ENCODE measurements at places on chromosomes 5 and 9.

DNA sequence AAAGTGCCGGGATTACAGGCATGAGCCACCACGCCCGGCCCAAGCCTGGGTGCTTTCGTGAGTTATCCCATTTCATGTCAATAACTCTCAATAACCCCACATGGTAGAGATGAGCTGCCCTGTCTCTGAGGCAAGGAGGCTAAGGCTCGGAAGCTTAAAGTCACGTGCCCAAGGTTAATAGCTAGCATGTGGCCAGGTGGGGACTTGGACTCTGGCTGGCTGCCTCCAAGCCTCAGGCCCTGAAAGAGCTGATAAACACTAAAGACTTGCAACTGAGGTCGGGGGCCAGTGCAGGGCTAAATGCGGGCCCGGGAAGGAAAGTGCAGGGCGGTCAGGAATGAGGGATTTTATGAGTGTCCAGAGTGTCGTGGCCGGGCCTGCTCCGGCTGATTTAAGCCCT, 30.9 kb upstream of the BARHL1 start:
- no peak overlapping the region for H3K4me3 ChIP-seq
- no peaks in the 10 kb centered on the region for H3K27me3 ChIP-seq
- H3K4me1 ChIP-seq: 0 out of 2 replicates have a peak, but pooled peaks cover 1% of the 10 kb centered on the region
- no peak for DNase-seq
- no peaks in the 10 kb centered on the region for H3K36me3 ChIP-seq

DNA sequence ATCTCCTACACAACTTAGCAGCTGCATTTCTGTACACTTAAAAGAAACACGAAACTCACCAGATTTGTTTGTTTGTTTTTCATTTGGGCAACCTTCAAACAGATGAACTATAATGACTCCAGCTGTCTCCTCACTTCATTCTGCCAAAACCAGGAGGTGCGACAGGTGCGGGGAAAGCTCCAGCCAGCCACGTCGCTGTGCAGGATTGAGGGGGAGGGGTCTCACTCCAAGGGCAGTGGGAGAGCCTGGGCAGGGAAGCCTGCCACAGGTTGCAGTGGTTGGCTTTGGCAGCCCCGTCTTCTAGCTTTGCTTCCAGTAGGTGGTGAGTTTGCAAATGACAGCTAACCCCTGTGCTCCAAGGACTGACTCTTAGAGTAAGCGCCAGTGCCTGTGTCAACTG, 215.8 kb downstream of the CEMIP2 start:
- DNase-seq: peak; percentile 16
- H3K27ac ChIP-seq: no peak overlapping the region
- H3K4me3 ChIP-seq: no peak overlapping the region
- no peaks in the 10 kb centered on the region for H3K4me1 ChIP-seq

DNA sequence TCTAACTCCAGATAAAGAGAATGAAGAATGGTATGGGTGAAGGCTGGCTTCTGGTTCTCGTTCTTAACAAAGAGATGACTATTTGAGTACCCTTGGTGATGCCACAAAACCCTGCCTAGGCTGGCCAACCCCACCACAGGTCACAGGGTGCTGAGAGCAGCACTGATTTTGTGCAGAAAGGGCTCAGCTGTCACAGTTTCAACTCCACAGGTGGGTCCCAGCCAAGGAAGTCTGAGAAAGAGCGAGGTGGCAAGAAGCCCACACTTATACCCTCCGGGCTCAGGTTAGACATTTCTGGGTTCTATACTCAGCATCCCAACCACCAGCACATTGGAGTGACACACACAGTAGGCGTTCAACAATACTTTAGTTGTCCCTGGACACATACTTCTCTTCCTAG, 118.1 kb downstream of the SLIT3 start:
- H3K27me3 ChIP-seq: no peaks in the 10 kb centered on the region
- no peaks in the 10 kb centered on the region for H3K4me1 ChIP-seq
- no peaks in the 10 kb centered on the region for H3K36me3 ChIP-seq
- no peak for DNase-seq

DNA sequence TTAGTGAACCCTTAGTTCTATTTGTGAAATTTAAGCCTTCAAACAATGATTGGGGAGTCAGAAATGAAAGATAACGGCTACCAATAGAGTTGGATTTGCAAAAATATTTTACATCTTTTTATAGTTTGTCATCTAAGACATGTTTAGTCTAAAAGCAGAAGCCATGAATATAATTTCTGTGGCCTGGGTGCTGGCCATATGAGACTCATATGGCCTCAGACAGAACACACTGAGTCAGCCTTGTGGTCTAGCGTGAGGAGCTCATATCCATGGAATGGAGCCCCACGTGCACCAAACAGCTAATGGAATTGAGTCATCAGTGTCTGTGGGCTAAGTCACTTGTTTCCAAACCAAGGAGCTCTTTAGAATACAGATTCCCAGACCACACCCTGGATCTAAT, 240.7 kb upstream of the NREP start:
- H3K36me3 ChIP-seq: no peaks in the 10 kb centered on the region
- no peak overlapping the region for H3K27ac ChIP-seq
- no peaks in the 10 kb centered on the region for H3K4me1 ChIP-seq
- no peak overlapping the region for H3K4me3 ChIP-seq
- DNase-seq: no peak

DNA sequence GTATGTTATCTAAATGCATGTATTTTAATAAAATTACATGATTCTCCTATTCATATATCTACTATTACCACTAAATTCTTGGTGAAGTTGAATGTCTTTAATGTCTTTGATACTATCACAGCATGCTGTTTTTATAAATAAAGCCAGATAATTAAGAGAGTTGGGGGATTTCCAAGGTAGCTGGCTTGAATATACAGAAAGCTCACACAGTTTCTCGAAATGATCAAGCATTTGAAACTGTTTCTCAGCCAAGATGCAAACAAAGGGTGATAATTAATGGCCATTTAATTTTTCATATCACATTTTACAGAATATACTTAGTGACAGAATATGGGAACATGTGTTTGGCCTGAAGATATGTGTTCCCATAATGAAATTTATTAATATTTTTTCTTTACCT, 145.6 kb upstream of the CDH12 start:
- H3K4me1 ChIP-seq: no peaks in the 10 kb centered on the region
- no peaks in the 10 kb centered on the region for H3K27me3 ChIP-seq
- H3K36me3 ChIP-seq: no peaks in the 10 kb centered on the region
- no peak overlapping the region for H3K4me3 ChIP-seq
- no peak overlapping the region for H3K27ac ChIP-seq

DNA sequence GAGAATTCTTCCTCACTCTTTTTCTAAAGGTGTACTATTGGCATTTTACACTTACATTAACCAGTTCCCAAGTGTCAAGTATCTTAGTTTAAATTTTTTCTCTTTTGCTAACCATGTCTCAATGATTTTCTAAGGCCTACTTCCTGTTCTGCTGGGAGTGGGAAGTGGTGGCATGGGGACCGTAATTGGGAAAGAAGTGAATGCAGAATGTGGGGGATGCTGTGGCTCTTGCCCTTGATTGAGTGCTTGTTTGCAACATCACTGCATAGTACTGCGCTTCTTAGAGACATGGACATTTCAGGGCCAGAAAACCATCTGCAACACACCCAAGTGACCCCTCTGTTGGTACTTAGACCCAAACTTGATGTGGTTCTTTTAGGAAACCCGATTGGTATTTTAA, 32.8 kb downstream of the MRRF start:
- H3K27ac ChIP-seq: no peak overlapping the region
- H3K27me3 ChIP-seq: no peaks in the 10 kb centered on the region
- no peak overlapping the region for H3K4me3 ChIP-seq
- peaks cover 4% of the 10 kb centered on the region for H3K36me3 ChIP-seq

GRCh38 chr9:99787556-99787955, 34.1 kb upstream of the NR4A3 start:
- H3K4me3 ChIP-seq: no peak overlapping the region
- no peaks in the 10 kb centered on the region for H3K27me3 ChIP-seq
- H3K27ac ChIP-seq: no peak overlapping the region

GRCh38 chr9:122200960-122201595, 27.7 kb downstream of the LHX6 start:
- H3K27me3 ChIP-seq: no peaks in the 10 kb centered on the region
- no peak overlapping the region for H3K27ac ChIP-seq
- DNase-seq: no peak
- no peaks in the 10 kb centered on the region for H3K36me3 ChIP-seq
- H3K4me3 ChIP-seq: no peak overlapping the region

GRCh38 chr5:139647506-139648204, 494 bp upstream of the CXXC5 start:
- no peaks in the 10 kb centered on the region for H3K36me3 ChIP-seq
- H3K4me1 ChIP-seq: peaks cover 13% of the 10 kb centered on the region
- H3K4me3 ChIP-seq: peak overlapping the region; percentile 65
- H3K27me3 ChIP-seq: peaks cover 5% of the 10 kb centered on the region
- DNase-seq: no peak

DNA sequence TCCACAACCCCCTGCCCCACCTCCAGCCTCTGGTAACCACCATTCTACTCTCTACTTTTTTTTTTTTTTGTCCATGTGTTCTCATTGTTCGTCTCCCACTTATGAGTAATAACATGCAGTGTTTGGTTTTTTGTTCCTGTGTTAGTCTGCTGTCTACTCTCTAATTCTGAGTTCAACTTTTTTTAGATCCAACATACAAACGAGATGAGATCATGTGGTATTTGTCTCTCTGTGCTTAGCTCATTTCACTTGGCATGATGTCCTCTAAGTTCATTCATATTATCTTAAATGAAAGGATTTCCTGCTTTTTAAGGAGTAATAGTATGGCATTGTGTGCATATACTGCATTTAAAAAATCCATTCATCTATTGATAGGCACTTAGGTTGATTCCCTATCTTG, 130.9 kb downstream of the NMUR2 start:
- no peaks in the 10 kb centered on the region for H3K36me3 ChIP-seq
- H3K4me1 ChIP-seq: no peaks in the 10 kb centered on the region
- H3K27me3 ChIP-seq: no peaks in the 10 kb centered on the region
- H3K27ac ChIP-seq: no peak overlapping the region

DNA sequence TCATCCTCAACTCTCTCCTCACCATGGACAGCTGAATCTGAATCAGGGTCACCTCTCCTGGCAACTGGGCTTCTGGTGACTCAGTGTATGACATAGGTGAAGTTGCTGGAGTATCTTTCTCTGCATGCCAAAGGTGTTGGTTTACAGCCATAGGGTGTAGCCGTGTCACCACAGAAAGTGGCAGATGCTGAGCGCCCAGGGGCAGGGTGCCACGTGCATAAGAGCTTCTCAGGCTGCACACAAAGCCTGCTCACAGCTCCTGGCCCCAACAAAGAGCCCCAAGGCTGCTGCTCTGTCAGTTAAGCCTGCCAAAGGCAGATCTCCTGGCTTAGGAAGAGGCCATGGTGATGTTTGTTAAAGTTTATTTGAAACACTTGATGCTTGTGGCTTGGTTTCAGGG, 297.7 kb upstream of the WWC1 start:
- H3K4me1 ChIP-seq: no peaks in the 10 kb centered on the region
- H3K27ac ChIP-seq: no peak overlapping the region
- no peak for DNase-seq

DNA sequence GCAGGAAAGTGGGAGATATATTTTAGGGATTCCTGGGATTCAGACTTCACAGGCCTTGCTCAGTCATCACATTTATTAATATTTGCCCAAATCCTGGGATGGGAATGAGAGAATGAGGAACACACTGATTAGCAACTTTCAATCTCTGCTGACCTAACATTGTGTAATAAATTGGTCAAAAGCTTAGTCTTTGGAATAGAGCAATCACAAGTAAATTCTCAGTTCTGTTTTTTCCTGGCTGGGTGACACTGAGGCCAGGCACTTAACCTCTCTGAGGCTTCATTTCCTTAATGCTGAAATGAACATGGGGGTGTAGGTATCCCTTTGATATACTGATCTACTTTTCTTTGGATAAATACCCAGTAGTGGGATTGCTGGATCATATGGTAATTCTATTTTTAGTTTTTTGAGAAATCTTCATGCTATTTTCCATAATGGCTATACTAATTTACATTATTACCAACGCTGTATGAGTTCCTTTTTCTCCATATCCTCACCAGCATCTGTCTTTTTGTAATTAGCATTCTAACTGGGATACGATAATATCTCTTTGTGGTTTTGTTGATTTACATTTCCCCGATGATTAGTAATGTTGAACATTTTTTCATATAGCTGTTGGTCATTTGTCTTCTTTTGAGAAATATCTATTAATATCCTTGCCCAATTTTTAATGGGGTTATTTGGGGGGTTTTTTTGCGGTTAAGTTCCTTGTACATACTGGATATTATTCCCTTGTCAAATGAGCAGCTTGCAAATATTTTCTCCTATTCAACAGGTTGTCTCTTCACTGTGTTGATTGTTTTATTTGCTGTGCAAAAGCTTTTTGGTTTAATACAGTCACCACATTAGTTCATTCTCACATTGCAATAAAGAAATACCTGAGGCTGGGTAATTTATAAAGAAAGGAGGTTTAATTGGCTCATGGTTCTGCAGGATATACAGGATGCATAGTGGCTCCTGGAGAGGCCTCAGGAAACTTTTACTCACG, 36.8 kb upstream of the NIPBL start:
- no peak overlapping the region for H3K27ac ChIP-seq
- H3K4me1 ChIP-seq: no peaks in the 10 kb centered on the region
- no peaks in the 10 kb centered on the region for H3K27me3 ChIP-seq
- H3K4me3 ChIP-seq: no peak overlapping the region

GRCh38 chr5:67319935-67320725, 123.5 kb upstream of the CD180 start:
- H3K36me3 ChIP-seq: no peaks in the 10 kb centered on the region
- H3K27me3 ChIP-seq: no peaks in the 10 kb centered on the region
- no peak overlapping the region for H3K27ac ChIP-seq
- no peak for DNase-seq

- H3K4me3 ChIP-seq: no peak overlapping the region
- H3K27ac ChIP-seq: no peak overlapping the region
- DNase-seq: no peak
- H3K36me3 ChIP-seq: no peaks in the 10 kb centered on the region
These were observed 126.4 kb downstream of the LRRC70 start for GRCh38 chr5:62705022-62705421.

GRCh38 chr9:123378956-123379660, 23.1 kb downstream of the CRB2 start:
- no peaks in the 10 kb centered on the region for H3K27me3 ChIP-seq
- H3K36me3 ChIP-seq: peaks cover 2% of the 10 kb centered on the region
- no peak overlapping the region for H3K27ac ChIP-seq
- no peak for DNase-seq
- H3K4me1 ChIP-seq: no peaks in the 10 kb centered on the region
- no peak overlapping the region for H3K4me3 ChIP-seq

DNA sequence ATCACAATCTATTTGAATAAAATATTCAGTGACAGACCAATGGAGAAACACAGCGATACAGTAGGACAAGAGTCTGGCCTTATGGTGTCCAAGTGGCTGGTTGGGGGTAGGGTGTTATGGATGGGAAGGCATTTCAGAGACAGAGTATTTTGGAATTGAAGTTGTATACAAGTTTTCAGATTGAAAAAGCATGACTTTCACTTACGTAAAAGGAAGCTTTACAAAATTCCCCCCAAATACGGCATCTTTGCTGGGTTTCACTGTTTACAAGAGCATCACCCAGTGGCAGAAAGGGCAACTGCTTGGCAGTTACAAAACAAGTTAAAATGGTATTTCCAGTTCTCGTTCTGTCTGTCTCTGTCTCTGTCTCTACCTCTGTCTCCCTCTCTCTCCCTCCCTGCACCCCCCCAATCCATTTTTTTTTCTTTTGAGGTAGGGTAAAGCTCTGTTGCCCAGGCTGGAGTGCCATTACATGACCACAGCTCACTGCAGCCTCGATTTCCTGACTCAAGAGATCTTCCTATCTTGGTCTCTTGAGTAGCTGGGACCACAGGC, 86.2 kb downstream of the PTPN3 start:
- peaks cover 4% of the 10 kb centered on the region for H3K4me1 ChIP-seq

All from iPS DF 6.9 (cell line).